CD4-positive, alpha-beta T cell treated with Interleukin-17A for 4 hours (primary cell): ENCODE measurements at places on chromosomes 12 and 14.

- no peak for DNase-seq
Observed at GRCh38 chr12:55172686-55173085, 46.5 kb downstream of the OR9K2 start.

DNA sequence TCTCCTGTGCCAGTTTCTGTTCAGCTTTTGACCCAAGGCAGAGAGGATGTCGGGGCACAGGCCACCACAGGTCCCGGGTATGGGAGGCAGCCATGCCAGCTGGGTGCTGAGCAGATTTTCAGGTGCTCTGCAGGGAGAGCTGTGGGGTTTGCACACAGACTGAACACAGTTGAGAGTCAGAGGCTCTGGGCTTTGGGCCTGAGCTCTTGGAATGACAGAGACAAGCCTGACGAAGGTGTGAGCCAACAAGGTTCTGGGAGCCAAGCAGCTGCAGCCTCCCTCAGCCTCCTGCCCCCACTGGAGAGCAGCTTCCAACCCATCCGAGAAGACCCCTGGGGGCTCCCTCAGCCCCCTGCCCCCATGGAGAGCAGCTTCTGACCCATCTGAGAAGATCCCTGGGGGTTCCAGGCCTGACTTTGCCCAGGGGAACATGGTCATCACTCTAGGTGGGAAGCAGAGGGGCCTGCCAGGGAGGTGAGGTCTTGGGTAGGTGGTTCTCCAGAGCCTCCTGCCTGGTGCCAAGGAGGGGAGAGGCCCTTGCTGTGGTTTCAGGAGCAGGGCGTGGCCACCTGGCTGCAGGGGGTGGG lies 13.8 kb downstream of the FBRSL1 start:
- DNase-seq = no peak

DNA sequence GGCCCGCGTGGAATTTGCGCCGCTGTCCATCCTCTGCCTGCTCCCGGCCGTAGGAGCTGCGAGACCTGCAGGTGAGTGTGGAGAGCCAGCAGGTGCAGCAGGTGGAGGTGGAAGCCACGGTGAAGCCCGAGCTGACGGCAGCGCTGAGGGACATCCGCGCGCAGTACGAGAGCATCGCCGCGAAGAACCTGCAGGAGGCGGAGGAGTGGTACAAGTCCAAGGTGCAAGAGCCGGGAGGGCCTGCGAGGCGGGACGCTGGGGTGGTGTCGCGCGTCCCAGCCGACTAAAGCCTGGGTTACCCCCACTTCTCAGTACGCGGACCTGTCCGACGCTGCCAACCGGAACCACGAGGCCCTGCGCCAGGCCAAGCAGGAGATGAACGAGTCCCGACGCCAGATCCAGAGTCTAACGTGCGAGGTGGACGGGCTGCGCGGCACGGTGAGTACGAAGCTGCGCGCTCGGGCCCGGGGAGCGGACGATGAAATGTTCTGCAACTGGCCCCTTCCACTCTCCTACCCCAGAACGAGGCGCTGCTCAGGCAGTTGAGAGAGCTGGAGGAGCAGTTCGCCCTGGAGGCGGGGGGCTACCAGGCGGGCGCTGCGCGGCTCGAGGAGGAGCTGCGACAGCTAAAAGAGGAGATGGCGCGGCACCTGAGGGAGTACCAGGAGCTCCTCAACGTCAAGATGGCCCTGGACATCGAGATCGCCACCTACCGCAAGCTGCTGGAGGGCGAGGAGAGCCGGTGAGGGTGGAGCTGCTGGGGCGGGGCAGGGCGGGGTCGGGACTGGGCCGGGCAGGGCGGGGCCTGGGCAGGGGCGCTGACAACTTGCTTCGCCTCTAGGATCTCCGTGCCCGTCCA lies 2.1 kb downstream of the PRPH start:
- DNase-seq = peak; percentile 32

DNA sequence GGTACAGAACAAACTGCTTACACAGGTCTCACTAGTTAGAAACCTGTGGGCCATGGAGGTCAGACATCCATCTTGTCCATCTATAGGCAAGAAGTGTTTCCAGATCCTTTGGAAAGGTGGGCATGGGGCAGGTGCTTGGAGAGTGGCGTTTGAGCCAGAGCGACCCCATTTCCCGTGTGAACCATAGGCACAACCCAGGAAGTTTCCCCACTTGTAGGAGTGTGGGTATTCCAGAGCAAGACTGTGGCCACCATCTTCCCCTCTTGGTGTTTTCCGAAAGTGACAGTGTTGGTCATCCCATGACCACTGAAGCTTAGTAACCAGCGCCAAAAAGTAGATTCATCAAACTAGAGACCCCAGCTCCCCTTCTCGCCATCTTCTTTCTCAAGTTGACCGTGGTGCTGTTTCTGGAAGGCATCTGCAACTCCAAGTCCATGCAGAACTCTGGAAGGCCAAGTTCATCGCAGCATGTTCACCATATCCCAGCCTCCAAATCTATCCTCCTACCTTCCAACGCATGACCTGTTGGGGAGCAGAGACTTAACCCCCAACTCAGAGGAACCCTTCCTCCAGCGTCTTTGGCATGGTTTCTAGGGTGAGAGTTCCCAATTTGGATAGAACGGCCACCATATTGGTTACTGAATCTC lies 19.7 kb downstream of the PHETA1 start:
- no peak for DNase-seq

DNA sequence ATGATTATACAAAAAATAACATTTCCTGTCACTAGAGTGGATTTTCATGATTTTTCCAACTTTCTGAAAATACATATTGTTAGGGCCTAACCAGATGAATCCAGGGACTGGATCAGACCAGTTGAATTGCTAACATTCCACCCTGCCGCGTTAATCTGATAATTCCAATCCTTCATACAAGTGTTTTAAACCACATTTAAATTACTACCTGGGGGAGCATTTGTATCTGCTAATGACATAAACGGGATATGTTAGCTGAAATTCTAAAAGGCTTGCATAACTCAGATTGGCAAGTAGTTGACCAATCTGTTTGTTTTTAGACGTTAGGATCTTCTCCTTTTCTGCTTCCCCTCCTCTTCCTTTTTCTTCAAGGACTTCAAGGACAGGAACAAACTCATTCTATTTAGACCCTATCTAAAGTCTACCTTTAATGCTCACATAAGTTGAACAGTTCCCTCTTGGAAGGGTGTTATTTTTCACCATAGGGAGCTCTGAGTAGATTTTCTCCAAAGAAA lies 239.0 kb downstream of the ADAMTS20 start:
- DNase-seq = no peak

DNA sequence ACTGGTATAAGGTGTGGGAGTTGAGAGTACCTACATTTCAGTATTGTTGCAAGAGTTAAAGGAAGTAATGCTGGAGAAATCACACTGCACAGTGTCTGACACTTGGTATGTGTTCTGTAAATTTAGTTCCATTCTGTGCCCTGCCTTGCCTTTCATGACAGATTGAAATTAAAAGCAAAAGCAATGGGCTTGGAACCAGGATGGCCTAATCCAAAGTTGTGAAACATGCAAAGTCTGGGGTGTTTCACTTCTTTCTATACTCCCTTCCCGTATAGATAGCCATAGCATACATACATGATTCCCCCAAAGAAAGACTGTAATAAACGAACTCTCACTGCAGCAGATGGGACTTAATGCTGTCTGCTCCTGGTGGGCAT lies 281.1 kb downstream of the NRXN3 start:
- DNase-seq = no peak

- no peak for DNase-seq
Observed at GRCh38 chr14:98903371-98903770, 368.6 kb downstream of the BCL11B start.

GRCh38 chr14:55841625-55842024 lies 261.6 kb downstream of the KTN1 start:
- no peak for DNase-seq

DNA sequence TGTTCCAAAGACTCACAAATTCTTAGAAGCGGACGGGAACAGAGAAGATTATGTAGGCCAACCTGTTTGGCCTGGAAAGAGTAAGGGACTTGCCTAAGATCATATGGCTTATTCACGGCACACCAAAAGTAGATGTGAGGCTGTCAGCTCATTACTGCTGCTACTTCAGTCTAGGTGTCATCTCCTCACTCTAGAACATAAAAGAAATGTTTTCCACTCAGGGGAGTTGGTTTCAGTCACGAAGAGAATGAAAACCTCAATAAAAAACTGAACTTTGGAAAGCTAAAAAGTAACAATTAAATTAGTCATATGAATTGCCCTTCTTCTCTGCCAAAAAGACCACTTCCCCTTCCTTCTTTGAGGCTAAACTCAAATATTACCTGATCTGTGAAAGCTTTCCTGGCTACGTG lies 658 bp upstream of the CEP128 start:
- DNase-seq = no peak
